ENCODE measurements at places on chromosomes 1 and 21.
A peak's percentile ranks its signal among the peaks of the same experiment; 100 is the strongest.

DNA sequence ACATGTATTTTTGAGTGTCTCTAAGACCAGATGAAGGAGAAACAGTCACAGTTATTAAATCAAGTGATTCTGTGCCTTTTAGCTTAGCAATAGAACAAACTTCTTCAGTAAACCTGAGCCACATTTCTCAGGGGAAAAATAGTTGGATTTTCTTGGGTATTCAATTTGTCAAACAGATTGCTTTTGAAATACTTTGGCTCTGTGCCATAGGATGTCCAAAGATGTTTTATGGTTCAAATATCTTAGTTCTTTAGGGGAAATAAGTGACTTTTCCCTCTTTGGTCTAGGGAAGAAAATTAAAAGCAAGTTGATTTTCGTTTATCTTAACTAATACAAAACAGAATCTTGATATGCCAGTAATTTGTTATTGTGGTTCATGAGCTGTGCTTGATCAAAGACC lies 125.9 kb downstream of the ATP5PO start:
- DNase-seq: no peak

- DNase-seq: no peak
These were observed 67.1 kb downstream of the MTR start for GRCh38 chr1:236862219-236862591.

DNA sequence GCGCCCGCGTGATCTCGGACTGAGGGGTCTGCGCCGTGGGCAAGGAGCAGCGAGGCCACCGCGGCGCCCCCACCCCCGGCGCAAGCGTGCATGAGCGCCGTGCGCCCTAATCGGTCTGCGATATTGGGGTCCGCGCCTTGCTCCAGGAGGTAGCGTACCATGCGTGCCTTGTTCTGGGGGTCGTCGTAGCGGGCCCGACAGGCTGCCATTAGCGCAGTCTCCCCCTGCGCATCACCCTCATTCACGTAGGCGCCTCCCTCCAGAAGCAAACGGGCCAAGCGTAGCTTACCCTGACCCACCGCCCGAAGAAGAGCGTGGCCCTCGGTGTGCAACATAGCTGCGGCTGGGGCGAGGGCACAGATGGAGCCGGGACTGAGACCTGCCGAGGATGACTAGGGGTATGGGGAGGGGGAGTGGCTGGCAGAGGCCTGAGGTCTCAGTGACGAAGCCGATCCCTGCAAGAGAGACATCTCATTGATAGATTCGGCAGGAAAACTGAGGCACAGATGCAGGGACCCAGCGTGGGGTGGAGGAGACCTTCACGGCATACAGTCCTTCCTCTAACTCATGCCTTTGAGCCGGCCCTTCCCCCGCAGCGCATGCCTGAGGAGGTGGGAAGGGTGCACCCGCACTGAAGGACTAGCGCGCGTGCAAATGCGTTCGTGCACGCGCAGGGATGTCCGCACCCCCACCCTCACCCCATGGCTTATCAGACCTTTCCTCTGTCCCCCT lies 2.8 kb downstream of the ANKRD34A start:
- peak; percentile 9 for DNase-seq

GRCh38 chr1:55302972-55303371 lies 87.8 kb upstream of the USP24 start:
- no peak for DNase-seq

DNA sequence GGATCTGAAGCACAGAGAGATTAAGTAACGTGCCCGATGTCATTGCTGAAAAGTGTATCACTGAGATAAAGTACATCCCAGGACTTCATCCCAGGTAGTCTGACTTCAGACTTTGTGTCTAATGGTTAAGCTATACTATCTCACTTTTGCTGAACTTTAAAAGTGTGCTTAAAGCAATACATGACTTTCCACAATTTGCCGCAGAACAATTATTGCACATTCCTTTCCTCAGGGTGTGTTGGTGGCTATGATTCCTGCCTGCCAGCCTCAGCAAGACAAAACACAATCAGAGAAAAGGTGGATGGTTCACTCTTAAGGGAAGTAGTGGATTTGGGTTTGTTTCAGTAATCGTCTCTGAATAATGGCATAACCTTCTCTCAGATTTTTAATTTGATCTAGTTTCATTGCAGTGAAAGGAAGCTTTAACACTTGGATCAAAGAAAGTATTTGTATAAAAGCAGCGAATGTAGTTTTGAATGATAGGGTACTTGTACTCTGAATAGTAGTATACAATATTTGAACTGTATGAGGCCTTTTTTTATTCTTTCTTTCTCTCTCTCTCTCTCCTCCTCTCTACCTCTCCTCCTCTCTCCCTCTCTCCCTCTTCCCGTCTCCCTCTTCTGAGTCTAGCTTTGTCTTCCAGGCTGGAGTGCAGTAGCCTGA lies 47.0 kb downstream of the CNST start:
- DNase-seq: no peak

GRCh38 chr21:21828130-21828529 lies 829.9 kb downstream of the NCAM2 start:
- DNase-seq: no peak

All from NCI-H2081 (cell line).